ENCODE measurements at places on chromosomes 4 and X.

GRCh38 chr4:48030470-48030869 is 13.9 kb downstream of the NIPAL1 start:
- DNase-seq = no peak

DNA sequence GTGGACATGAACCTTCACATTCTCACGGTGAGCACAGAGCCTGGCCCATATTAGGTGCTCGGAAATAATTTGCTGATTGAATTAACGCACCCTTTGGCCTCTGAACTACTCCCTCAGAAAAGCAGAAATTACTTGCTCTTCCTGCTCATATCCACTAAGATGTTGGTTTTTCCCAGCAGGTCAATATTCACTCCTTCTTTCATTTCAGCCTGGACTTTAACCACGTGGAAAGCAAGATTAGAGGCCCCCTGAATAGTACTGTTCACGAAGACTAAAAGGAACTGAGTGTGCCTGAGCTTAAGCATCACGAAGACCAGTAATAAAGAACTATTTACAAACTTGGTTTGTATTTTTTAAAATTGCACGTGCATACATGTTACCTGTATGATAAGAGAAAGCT is 9.9 kb downstream of the MTNR1A start:
- DNase-seq = no peak

- DNase-seq = no peak
These were observed 4.3 kb downstream of the PGRMC1 start for GRCh38 chrX:119240356-119240755.

GRCh38 chr4:3324093-3324815 is 31.4 kb downstream of the RGS12 start:
- DNase-seq = peak; percentile 64

DNA sequence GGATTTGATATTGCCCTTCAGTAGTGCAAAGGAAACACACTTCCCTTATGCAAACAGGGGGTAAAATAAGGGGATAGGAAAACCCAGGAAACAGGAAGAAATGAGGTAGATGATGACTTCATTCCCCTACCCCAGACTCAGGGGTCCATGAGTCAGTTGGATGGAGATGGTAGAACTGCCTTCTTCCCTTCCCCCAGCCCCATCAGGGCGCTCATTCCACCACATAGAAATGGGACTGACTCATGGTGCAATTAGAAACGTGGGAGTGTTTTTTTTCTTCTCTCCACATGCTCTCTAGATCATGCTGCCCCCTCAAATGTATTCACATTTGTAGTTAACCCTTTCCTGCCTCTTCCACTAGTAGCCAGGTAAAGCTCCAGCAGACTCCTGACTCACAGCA is 23.1 kb upstream of the ARMCX2 start:
- no peak for DNase-seq

DNA sequence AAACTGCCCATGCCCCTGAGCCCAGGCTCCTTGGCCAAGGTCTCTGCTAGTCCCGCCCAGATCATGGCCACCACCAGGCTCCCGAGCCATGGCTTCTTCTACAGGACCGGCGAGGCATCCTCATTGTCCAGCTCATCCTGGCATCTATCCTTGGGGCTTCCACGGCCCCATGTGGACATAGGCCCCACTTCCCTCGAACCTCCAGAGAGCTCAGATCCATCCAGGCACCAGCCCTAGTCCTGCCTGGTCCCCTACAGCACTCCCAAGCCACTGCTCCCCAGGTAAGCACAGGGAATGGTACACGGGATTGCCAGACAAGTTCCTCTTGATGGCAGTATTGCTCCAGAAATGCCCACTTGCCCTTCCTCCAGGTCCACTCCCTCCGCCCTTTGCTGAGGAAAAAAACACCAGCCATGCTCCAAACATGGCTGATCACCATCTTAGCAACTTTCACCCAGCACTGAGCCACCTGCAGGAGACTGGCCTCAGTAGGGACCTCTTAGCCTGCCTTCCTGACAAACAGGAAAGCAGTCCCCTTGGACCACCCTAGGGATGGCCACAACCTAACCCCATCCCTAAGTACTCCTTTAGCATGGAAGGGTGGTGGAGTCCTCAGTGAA is 272.1 kb upstream of the AGTR2 start:
- DNase-seq = peak; percentile 58

- DNase-seq = no peak
These were observed 93.1 kb upstream of the TEX13D start for GRCh38 chrX:124239324-124239723.

DNA sequence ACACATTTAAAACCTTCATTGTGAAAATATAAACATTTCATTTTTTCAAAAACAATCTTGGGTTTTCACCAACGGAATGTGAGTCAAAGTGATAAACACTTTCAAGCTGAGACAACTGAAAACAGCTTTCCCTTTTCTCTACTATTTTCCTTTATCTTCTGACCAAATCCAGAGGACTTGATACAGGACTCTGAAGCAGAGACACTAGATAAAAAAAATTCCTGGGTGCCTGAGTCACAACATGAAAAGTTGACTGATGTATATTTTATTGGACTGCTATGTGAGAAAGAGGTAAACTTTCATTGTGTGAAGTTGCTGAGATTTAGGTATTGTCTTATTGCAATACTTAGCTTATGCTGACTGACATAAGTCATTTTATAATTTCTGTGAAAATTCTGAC is 411.2 kb downstream of the SPOCK3 start:
- no peak for DNase-seq

- no peak for DNase-seq
These were observed 44.9 kb upstream of the BBS12 start for GRCh38 chr4:122687531-122688061.

DNA sequence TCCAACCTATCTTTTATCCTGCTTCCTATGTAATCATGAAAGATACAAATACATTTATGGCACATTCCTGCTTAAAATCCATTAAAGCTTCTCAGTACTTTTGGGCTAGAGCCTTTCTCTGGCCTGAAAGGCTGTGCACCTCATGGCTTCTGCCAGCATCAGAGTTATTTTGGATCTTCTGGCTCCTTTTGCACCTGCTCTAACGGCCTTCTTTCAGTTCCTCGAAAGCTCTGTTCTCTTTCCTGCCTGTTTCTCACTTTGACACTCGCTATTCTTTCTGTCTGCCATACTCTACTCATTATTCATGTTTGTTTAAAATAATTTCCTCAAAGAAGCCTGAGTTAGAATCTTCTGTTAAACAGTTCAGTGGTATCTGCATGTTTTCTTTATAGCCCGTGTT is 86.0 kb downstream of the LRP2BP start:
- no peak for DNase-seq

- no peak for DNase-seq
These were observed 80.7 kb downstream of the SYNPO2 start for GRCh38 chr4:118969359-118969758.

DNA sequence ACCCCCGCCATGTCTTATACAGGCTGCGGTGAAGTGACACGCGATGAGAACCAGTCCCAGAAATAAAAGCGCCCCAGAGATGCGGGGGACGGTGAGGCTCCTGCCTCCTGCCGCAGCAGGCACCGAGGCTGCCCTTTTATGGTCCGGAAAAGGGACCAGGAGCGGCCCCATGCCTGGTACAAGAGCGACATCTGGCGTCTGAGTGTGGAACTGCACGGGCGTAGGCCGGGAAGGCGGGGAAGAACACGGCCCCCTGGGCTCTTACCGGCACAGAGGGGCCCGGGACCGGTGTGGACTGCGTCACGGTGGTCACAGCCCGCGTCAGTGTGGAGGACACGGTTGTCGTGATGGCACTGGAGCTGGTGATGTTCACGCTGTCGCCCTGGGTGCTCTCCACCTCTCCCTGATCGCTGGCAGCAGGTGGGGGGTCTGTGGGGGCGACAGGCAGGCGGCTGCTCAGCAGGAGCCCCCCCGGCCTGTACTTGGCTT is 8.9 kb upstream of the RENBP start:
- DNase-seq = peak; percentile 90

- peak; percentile 70 for DNase-seq
These were observed 32.5 kb downstream of the FGFBP1 start for GRCh38 chr4:15906020-15906443.
